NAMALWA (cell line): ENCODE measurements at places on chromosomes 1 and 21.

- no peak for DNase-seq
Observed at GRCh38 chr1:6329851-6330250, 63.7 kb downstream of the ACOT7 start.

GRCh38 chr1:196437671-196438070 is 170.6 kb downstream of the KCNT2 start:
- DNase-seq: no peak

DNA sequence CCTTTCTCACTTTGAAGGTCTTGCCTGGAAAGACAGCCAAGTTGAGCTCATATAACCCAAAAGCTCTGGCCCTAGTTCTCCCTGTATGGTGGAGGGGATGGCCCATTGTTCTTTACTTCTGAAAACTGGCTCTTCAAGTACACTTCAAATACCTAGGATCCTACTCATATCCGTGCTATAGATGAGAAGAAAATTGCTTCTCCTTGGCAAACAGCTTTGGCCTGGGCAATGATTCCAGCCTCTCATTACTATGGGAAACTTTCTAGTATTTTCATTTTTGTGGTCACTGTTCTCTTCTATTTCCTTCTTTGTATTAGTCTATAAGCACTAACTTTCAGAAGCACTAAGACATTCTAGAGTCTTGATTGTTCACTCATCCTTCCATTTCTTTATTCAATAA is 53.7 kb downstream of the ZNF697 start:
- no peak for DNase-seq

GRCh38 chr21:44706706-44707581 is 4.4 kb downstream of the TSPEAR start:
- no peak for DNase-seq

DNA sequence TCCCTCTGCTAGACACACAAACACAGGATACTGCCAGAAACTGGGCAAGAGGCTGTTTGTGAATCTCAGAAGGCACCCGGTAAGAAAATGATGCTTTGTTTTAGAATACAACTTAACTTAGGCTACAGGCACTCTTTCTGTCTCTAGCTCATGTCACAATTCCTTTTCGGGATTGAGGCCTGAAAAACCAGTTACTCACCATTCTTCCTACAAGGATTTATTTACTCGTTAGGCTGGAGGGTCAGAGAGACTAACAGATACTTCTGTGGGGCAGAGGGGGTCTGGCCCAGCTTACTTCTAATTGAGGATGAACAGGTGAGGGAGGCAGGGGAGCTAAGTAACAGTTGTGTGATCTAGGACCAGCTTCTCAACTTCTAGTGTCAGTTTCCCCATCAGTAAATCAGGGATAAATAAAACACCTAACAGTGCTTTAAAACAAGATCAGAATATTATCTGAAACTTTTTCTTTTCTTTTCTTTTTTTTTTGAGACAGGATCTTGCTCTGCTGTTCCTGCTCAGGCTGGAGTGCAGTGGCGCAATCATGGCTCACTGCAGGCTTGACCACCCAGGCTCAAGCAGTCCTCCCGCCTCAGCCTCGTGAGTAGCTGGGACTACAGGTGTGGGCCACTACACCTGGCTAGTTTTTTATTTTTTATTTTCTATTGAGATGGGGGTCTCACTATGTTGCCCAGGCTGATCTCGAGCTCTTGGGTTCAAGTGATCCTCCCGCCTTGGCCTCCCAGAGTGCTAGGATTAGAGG is 31.9 kb downstream of the NFYC start:
- DNase-seq: no peak

DNA sequence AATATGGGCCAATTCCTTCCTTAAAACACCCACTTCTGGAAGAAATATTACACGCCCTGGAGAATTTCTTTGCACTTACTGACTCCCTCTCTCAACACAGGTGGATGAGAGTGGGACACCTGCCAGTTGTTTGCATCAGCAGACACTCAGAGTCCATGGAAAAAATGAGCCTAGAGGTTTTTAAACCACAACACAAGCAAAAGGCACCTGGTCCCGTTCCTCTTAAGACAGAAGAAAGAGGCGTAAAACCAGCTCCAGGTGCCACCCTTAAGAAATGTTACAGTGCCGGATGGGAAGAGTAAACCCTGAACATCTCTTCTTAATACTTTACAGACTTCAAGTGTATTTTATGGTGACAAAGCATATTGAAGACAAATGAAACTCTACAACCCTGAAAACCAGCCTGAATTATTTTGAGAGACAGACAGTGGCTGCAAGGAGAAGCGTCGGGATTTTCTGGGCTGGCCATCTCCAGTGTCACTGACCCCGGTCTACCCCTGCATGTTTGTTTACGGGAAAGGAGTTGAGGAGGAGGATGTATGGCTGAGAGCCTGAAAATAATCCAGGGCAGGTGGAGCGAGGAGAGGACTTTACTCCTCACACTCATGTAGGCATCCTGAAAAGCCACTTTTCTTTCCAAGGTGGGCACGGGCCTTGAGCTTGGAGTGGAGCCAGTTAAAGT is 7.8 kb upstream of the RIPK4 start:
- DNase-seq: no peak

- DNase-seq: no peak
Observed at GRCh38 chr1:235622936-235623779, 26.4 kb downstream of the GNG4 start.

- no peak for DNase-seq
Observed at GRCh38 chr1:5970610-5971273, 21.5 kb downstream of the NPHP4 start.

DNA sequence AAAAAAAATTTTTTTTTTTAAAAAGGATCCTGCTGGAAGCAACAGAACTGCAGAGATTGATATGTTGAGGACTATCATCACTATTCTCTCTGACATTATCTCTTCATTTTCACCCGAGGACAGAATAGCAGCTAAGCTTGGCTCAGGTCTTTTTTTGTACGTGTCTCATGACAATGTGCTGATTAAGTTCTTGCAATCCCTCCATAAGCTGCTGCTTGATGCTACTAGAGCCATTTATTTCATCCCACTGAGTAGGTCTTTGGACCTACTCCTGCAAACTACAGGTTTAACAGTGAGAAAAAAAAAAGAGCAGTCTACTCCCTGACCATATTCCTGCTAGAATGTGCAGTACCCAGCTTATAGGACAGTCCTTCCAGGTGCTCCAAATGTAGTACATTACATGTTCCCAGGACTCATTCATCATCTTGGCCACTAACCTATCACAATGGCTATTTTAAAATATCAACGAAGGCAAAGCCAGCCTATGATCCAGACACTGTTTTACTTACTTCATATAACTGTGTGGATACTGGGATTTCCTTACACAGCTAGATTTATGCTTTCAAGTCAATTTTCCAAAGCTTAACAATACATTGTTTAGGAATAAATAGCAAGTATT is 54.1 kb downstream of the ARHGAP29 start:
- no peak for DNase-seq

- DNase-seq: no peak
Observed at GRCh38 chr1:218802799-218803198, 370.9 kb upstream of the LYPLAL1 start.

DNA sequence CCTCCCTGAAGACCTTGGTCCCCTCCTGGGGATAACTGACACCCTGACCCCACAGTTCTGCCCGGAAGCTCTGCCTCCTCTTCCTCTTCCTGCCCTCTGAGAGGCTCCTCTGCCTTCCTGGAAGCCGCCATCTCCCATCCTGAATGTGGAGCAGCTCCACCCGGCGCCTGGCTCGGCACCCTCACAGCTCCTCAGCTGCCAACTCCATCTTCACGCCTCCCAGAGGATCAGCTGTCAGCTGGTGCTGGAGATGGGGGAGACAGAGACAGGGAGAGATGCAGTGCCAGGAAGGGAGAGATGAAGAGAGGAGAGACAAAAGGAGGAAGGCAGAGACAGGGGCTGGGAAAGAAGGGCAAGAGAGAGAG is 210.4 kb upstream of the CSF3R start:
- no peak for DNase-seq

- DNase-seq: no peak
Observed at GRCh38 chr1:197982256-197982655, 65.1 kb downstream of the LHX9 start.

DNA sequence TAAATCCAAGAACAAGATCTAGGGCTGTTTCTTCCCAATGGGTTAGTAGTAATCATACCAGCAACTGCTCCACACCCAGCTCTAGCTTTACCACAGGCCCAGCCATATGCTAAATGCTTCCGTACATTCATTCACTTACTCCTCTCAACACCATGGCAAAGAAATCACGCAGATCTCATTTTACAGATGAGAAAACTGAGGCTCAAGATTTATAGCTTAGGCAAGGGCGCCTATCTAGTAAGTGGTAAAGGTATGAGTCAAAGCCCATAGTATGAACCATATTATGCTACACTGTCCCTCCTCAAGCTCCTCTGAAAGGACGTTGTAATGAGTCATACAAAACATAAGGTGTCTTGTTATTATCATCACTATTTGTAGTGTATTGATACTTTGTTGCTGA is 82.2 kb downstream of the NIBAN1 start:
- DNase-seq: no peak

DNA sequence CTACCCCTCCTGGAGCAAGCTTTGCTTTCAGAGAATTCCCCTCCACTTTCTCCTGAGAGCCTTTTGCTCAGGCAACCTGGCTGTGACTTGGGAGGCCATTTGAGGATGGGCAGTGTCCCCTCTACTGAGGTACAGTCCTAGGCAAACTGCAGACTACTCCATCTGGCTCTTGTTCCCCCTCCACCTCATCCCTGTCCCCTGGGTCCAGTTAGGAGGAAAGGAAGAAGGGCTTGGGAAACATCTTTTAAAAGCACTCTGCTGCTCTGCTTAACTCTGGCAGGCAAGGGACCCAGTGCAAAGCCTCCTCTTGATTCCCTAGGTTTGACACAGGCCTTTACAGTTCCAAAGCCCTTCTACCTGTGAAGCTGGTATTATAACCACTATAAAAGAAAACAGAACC is 108.2 kb downstream of the NAV1 start:
- no peak for DNase-seq
